Caco-2 (cell line): ENCODE measurements at places on chromosomes 4 and X. TPM values are rescaled to one million over a fixed set of nuclear protein-coding genes. Genes with fewer than 3 reads are reported as not detected.

DNA sequence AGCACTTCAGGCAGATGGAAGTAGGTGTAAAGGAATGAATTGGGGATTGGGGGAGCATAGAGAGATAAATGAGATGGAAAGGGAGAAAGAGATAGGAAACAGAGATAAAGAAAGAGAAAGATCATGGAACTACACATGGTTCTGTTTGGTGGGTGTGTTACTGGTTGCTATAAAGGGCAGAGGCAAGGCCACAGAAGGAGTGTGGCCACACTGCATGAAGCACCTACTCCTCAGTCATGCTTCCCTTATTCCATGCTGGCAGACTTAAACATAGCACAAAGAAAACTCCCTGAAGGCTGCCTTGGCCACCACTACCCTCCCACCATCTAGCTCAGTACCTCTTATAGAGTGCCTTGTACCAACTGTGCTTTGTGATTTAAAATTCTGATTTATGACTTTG is 56.9 kb downstream of the OPHN1 start:
- no peak for DNase-seq

DNA sequence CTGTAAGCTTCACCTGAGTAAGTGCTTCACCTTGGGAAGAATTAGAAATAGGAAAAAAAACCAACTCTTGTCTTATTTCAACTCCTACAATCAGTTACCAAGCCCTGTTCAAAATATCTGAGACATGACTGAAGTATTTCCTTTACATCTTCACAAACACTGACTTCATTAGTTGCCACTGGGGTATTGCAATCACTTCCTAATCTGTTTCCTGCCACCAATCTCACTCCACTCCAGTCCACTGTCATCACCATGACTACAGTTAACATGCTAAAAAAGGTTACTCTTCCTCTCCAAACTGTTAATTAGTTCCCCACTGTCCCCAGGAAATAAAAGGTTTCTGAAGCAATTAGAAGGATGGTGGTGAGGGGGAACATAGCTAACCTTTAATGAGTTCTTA is 3.3 kb upstream of the SUPT20HL1 start:
- no peak for DNase-seq

The NALF2 gene
- total RNA-seq, result 3.0 and 3.1 TPM in 2 replicates

The HTT gene
- total RNA-seq, result 57.5 and 63.3 TPM in 2 replicates

The GPM6B gene
- 0.09 TPM in 1 of 2 replicates, not detected in the other for total RNA-seq

- DNase-seq, result no peak
Measured at GRCh38 chr4:72112514-72113156, 80.8 kb downstream of the NPFFR2 start.

GRCh38 chr4:48254381-48255071 is 15.1 kb downstream of the TEC start:
- DNase-seq, result no peak
